ENCODE measurements at places on chromosomes 16 and 17.
A peak's percentile ranks its signal among the peaks of the same experiment; 100 is the strongest.

DNA sequence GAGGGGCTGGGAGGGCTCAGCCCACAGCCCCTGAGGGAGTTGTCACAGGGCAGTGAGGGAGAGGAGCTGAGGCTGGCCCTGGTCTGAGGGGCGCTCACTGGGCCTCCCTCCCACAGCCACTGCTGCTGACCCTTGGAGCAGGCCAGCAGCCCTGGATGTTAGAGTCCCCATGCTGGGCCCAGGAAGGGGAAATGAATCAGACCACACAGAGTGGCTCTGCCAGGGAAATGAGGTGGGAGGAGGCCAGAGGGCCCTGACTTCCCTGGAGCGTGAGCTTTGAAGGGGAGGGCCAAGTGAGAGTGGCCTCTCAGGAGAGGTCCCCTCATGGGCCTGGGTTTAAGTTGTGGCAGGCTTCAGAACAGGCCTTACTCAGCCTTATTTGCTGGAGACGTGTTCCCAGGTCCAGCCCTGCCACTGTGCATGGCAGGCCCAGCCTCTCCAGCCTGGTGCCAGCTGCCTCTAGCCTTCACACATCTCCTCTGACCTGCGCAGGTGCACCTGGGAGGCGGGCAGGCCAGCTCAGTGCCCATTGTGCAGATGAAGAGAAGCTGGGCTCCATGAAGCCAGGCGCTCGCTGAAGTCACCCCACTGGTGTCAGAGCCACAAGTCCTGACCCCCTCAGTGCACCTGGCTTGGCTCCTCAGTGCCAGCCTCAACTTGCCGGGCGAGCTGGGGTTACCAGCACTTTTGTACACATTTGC lies 15.4 kb downstream of the GPT2 start:
- H3K36me3 ChIP-seq: peaks cover 2% of the 10 kb centered on the region
- DNase-seq: no peak
- H3K27ac ChIP-seq: no peak overlapping the region
- peaks cover 2% of the 10 kb centered on the region for H3K4me1 ChIP-seq
- H3K4me3 ChIP-seq: no peak overlapping the region

DNA sequence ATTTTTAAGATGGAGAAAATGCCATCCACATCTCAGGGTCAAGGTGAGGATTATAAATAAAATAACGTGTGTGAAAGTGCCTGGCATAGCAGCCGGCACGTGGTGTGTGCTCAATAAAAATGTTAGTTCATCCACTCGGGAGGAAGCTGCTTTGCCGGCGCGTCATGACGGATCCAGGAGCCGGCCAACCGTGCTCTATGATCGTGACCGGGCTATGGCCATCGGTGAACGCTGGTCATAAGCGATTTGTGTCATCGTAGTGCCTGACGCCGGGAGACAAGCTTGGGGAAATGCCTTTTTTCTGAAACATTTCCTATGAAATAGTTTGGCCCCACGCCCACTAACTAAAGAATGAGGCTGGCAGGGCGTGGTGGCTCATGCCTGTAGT lies 74.0 kb downstream of the CMC2 start:
- peaks cover 3% of the 10 kb centered on the region for H3K4me1 ChIP-seq
- H3K36me3 ChIP-seq: no peaks in the 10 kb centered on the region
- H3K27me3 ChIP-seq: peaks cover 27% of the 10 kb centered on the region
- H3K27ac ChIP-seq: no peak overlapping the region

- H3K4me1 ChIP-seq: no peaks in the 10 kb centered on the region
- no peak overlapping the region for H3K27ac ChIP-seq
- peaks cover 3% of the 10 kb centered on the region for H3K27me3 ChIP-seq
- no peak overlapping the region for H3K4me3 ChIP-seq
- no peaks in the 10 kb centered on the region for H3K36me3 ChIP-seq
Measured at GRCh38 chr16:55301385-55302008, 22.5 kb upstream of the IRX6 start.

DNA sequence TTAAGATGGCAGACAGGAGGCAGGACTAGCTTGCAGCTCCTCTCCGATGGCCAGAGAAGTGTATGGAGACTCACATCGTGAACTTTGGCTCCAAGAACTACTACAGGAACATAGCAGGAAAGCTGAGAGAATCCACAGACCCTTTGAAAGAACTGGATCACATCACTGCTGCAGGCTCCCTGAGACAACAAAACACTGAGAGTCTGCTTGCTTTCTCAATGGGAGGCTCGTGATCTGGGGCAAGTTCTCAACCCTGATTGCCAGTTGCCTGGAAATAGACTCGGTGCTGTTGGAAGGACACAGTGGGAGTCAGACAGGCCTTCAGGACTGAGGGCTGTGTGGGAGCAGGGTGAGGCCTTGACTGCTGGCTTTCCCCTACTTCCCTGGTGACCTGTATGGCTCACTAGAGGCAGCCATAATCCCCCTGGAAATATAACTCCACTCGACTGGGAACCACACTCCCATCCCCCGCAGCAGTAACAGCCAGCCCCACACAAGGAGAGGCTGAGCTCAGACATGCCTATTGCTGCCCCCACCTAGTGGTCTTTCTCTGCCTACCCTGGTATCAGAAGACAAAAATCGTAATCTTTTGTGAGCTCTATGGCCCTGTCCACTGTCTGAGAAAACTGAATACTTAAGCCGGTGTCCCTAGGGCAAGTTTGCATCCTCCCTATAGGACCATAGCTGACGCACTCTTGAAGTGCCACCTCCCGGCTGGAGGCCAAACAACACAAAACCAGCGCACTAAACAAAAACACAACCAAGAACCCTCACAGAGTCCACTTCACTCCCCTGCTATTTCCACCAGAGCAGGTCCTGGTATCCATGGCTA lies 238.4 kb downstream of the CEP112 start:
- H3K27me3 ChIP-seq: peaks cover 2% of the 10 kb centered on the region
- H3K27ac ChIP-seq: no peak overlapping the region
- no peaks in the 10 kb centered on the region for H3K4me1 ChIP-seq
- no peak overlapping the region for H3K4me3 ChIP-seq
- no peaks in the 10 kb centered on the region for H3K36me3 ChIP-seq

GRCh38 chr17:164303-165235 lies 16.9 kb downstream of the DOC2B start:
- no peak overlapping the region for H3K4me3 ChIP-seq
- no peaks in the 10 kb centered on the region for H3K4me1 ChIP-seq
- H3K36me3 ChIP-seq: no peaks in the 10 kb centered on the region
- DNase-seq: no peak
- H3K27me3 ChIP-seq: peaks cover 13% of the 10 kb centered on the region

GRCh38 chr17:29613352-29613837 lies 9.3 kb downstream of the CORO6 start:
- H3K27ac ChIP-seq: no peak overlapping the region
- H3K27me3 ChIP-seq: no peaks in the 10 kb centered on the region
- no peaks in the 10 kb centered on the region for H3K36me3 ChIP-seq
- peaks cover 29% of the 10 kb centered on the region for H3K4me1 ChIP-seq
- DNase-seq: peak; percentile 91

DNA sequence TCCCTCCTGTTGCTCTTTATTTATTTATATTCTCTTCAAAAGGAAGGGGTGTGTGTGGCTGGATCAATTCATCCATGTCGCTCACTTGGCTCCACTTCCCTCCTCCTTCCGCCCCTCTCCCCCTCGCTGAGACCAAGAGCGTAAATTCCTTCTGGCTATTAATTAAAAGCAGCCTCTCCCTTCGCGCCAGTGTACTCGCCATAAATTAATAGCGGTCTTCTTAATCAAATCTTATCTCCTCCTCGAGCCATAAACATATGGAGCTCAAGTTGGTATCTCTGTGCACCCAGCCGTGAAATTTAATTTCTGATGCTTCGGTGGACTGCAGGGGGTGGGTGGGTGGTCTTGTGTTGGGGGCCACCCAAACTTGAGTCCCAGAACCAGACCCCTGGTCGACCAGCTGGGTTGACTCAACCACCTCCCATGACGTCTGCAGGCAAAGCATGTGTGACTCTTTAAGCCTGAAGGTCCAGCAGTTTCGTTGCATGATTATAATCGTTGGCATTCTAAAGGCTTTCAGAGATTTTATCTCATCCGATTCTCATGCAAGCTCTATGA lies 57.9 kb downstream of the SDK2 start:
- peak overlapping the region; percentile 26 for H3K27ac ChIP-seq
- no peaks in the 10 kb centered on the region for H3K27me3 ChIP-seq
- DNase-seq: no peak
- peaks cover 61% of the 10 kb centered on the region for H3K4me1 ChIP-seq
- H3K36me3 ChIP-seq: no peaks in the 10 kb centered on the region

DNA sequence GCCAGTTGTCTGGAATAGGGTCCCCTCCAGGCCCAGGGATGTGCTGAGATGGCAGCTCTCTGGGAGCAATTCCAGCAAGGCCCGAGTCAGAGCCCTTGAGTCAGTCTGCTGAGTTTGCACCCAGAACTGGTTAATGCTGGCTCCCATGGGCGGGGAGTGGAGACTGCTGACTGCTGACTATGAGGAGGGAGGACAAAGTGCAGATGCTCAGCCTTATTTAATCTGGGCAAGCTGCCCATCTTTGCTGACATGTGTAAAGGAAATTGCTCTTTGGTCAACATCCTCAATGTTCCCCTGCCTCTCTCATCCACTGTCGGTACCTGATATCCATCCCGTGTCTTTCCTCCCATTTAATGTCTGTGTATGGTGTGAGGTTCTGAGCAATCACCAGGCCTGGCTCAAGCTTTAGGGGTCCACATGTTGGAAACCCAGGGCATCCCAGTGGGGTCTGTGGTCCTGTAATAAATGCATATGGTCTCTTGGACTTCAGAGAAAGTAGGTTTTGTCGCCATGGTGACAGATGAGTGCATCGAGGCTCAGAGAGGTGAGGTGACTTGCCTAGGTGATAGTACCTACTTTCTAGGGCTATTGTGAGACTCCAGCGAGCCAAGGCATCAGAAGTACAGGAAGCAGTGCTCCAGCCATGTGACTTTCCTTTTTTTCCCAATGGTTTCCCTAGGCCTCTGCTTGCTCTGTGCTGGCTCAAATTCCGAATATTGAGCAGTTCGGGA lies 20.0 kb upstream of the RNF135 start:
- no peak overlapping the region for H3K27ac ChIP-seq
- DNase-seq: no peak
- H3K36me3 ChIP-seq: peaks cover 3% of the 10 kb centered on the region
- no peaks in the 10 kb centered on the region for H3K27me3 ChIP-seq
- H3K4me3 ChIP-seq: no peak overlapping the region
- peaks cover 24% of the 10 kb centered on the region for H3K4me1 ChIP-seq

GRCh38 chr16:63813862-63814261 lies 1308.0 kb downstream of the CDH11 start:
- no peaks in the 10 kb centered on the region for H3K27me3 ChIP-seq
- no peak overlapping the region for H3K4me3 ChIP-seq
- H3K36me3 ChIP-seq: no peaks in the 10 kb centered on the region
- DNase-seq: no peak

DNA sequence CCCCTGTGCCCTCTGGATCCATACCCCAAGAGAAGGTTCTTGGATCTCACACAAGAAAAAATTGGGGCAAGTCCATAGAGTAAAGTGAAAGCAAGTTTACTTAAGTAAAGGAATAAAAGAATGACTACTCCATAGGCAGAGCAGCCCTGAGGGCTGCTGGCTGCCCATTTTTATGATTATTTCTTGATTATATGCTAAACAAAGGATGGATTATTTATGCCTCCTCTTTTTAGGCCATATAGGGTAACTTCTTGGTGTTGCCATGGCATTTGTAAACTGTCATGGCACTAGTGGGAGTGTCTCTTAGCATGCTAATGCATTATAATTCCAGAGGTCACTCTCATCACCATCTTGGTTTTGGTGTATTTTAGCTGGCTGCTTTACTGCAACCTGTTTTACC lies 70.8 kb downstream of the NLK start:
- H3K4me3 ChIP-seq: no peak overlapping the region
- peaks cover 8% of the 10 kb centered on the region for H3K36me3 ChIP-seq
- H3K27ac ChIP-seq: no peak overlapping the region
- no peak for DNase-seq
- peaks cover 13% of the 10 kb centered on the region for H3K4me1 ChIP-seq

- no peak overlapping the region for H3K27ac ChIP-seq
- H3K27me3 ChIP-seq: peaks cover 22% of the 10 kb centered on the region
- peaks cover 2% of the 10 kb centered on the region for H3K36me3 ChIP-seq
- no peaks in the 10 kb centered on the region for H3K4me1 ChIP-seq
Measured at GRCh38 chr17:66971264-66971663, 6.8 kb downstream of the CACNG4 start.

DNA sequence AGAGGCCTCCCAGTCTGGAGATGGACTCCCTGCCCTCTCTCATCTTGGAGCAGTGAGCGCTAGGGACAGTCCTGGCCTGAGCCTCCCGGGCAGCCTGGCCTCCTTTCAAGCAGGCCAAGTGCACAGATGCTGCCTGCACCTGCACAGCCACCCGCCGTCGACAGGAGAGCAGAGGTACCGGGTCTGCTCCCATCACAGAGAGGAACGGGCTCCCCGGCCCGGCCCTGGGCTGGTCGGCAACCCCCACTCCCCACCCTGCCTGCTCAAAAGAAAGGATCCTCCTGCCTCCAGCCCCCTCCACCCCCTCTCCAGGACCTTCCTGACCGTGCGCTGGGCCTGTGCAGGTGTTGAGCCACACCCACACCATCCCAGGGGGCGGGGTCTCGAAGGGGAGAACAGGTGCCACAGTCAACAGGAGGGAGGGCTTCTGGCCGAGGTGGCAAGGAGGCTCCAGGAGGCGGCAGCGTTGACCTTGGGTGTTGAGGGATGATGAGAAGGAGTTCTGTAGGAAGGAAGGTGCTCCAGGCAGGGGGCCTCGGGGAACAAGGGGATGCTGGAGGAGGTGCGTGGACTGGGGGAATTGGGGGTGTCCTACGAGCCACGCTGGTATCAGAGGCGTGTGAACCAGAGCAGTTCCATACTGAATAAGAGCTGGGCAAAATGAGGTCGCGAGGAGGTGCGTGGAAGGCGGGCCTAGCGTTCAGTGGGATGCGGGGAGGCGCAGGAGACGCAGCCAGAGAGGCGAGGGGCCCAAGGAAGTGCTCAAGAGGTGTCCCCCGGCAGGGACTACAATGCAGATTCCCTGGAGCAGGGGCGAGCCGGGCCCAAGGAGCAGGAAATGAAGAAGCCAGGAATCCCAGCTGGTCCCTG lies 967 bp upstream of the CDH15 start:
- peak overlapping the region; percentile 69 for H3K4me3 ChIP-seq
- peaks cover 13% of the 10 kb centered on the region for H3K27me3 ChIP-seq
- H3K4me1 ChIP-seq: peaks cover 18% of the 10 kb centered on the region
- H3K36me3 ChIP-seq: no peaks in the 10 kb centered on the region
- no peak overlapping the region for H3K27ac ChIP-seq

GRCh38 chr17:45718791-45719190 lies 65.3 kb upstream of the CRHR1 start:
- H3K4me3 ChIP-seq: no peak overlapping the region
- H3K27ac ChIP-seq: no peak overlapping the region
- peaks cover 13% of the 10 kb centered on the region for H3K27me3 ChIP-seq
- peaks cover under 1% of the 10 kb centered on the region for H3K36me3 ChIP-seq
- no peak for DNase-seq
